Suprapubic skin (tissue), 4 donors: ENCODE measurements at places on chromosomes 6 and 20. TPM values are rescaled to one million over a fixed set of nuclear protein-coding genes. Genes with fewer than 3 reads are reported as not detected.

The OR2H2 gene
- total RNA-seq = not detected

The SLCO4A1 gene
- total RNA-seq = 52.1 TPM

The TFAP2A gene
- 86.8 TPM for total RNA-seq

The OR2H1 gene
- not detected for total RNA-seq

DNA sequence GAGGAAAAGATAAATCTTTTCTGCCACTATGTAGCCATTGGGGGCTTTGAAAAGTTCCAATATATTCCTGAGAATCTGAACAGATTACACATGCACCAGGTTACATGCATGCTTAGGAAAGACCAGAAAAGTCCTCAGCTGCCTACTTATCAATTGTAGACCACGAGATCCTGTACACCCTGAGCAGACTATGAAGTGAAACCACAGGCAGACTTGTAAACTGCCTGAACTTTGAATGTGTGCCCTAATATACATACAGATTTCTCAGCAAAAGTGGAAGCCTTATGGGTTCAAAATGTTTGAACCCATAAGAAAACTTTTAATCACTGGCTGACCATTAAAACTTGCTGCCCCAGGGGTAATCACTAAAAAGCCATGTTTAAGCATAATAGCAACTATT lies 273.5 kb upstream of the RUNX2 start:
- H3K4me1 ChIP-seq = no peaks in the 10 kb centered on the region
- no peak overlapping the region for H3K27ac ChIP-seq
- H3K27me3 ChIP-seq = no peaks in the 10 kb centered on the region
- H3K4me3 ChIP-seq = no peak overlapping the region

GRCh38 chr6:127341471-127342202 lies 1.8 kb downstream of the ECHDC1 start:
- no peak for DNase-seq
- H3K27ac ChIP-seq = no peak overlapping the region
- peaks cover 36% of the 10 kb centered on the region for H3K4me1 ChIP-seq

GRCh38 chr6:105691971-105692370 lies 289.1 kb upstream of the PREP start:
- H3K27me3 ChIP-seq = no peaks in the 10 kb centered on the region
- no peak for DNase-seq
- H3K4me3 ChIP-seq = no peak overlapping the region
- H3K27ac ChIP-seq = no peak overlapping the region
- H3K4me1 ChIP-seq = peaks cover 10% of the 10 kb centered on the region

DNA sequence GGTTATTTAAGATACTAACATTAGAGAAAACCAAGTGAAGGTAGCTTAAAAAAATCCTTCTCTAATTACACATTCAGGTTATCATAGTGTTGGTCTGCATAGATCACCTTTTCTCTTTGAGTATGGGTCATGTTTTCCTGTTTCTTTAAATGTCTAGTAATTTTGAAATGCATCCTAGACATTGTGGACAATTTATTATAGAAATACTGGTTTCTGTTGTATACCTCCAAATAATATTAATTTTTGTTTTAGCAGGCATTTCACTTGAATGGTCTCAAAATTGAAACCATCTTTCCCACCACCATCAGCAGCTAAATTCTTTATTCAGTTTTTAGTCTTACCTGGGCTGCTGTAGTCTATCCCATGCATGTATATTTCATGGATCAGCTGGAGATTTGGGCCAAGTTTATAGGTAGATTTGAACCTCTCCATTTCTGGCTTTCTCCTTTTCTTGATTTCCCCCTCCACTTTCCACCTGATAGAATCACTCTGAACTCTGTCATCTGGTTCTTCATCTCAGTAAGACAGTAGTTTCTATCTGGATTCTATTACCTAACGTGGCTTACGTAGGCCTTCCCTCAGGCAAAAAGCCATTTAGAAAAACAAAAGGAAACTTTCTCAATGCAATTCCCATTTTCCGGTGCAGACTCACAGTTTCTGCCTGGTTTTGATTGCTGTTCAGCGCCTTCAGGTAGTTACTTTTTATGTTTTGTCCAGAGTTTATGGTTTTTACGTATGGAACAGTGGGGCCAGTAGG lies 52.3 kb downstream of the ZFAND3 start:
- no peak overlapping the region for H3K27ac ChIP-seq
- no peaks in the 10 kb centered on the region for H3K27me3 ChIP-seq

- H3K4me1 ChIP-seq = peaks cover 26% of the 10 kb centered on the region
- H3K27me3 ChIP-seq = peaks cover 61% of the 10 kb centered on the region
- no peak overlapping the region for H3K27ac ChIP-seq
These were observed 3.2 kb downstream of the GRIK2 start for GRCh38 chr6:101396548-101397173.

DNA sequence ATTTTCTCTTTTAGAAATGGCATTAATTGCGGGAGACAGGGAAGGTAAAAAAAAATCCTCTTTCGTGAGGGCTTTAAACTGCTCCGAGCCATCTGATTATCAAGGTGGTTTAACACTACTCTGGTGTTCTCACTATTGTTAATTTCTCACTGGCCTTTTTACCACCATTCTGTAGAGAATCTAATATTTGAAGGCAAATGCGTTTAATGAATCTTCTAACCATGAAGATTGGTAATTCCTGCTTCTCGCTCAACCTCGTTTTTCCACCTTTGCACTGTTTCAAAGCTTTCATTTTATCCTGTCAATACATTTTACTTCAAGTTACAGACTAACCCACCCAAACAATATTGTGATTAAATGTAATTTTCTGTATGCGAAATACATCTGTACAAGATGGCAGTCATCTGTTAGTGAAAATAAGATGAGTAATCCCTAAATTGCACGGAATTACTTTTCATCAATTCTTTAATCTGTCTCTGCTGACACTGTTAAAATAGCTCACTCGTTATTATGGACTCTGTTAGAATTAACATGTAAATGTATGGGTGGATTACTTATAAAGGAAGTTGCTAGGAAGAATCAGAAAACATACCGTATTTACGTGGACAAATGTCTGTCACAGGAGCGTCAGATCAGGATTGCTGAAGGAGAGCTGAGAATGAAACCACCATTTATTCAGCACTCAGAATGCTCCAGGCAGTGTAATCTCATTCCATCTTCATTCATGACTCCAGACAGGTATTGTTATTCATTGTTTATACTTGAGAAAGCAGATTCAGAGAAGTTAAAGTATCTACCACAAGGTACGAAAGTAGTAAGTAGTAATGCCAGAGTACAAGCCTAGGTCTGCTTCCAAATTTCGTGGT lies 1.1 kb upstream of the LCA5 start:
- DNase-seq = no peak
- no peaks in the 10 kb centered on the region for H3K27me3 ChIP-seq
- no peaks in the 10 kb centered on the region for H3K36me3 ChIP-seq
- H3K4me3 ChIP-seq = peak overlapping the region; percentile 85
- H3K27ac ChIP-seq = peak overlapping the region; percentile 95

- no peaks in the 10 kb centered on the region for H3K4me1 ChIP-seq
- H3K27ac ChIP-seq = no peak overlapping the region
- no peak for DNase-seq
These were observed 564.4 kb downstream of the HAO1 start for GRCh38 chr20:7375905-7376304.

DNA sequence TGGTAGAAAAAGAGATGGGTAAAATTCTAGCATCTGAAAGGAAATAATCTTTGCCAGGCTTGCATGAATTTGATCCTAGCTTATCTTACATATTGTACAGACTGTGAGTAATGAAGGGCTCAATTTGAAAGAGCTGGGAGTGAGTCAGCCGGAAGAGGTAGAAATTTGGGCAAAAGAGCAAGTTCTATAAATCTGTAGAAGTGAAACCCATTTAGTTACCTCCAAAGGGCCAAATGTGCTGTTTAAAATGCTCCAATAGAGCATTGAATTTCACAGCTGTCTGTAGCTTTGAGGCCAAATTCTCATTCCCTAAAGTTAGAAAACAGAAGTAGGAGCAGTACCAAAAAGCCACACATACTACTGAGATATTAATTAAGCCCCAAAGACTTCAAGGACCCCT lies 466.1 kb downstream of the BTBD3 start:
- H3K27ac ChIP-seq = no peak overlapping the region
- H3K27me3 ChIP-seq = no peaks in the 10 kb centered on the region
- no peaks in the 10 kb centered on the region for H3K4me1 ChIP-seq

DNA sequence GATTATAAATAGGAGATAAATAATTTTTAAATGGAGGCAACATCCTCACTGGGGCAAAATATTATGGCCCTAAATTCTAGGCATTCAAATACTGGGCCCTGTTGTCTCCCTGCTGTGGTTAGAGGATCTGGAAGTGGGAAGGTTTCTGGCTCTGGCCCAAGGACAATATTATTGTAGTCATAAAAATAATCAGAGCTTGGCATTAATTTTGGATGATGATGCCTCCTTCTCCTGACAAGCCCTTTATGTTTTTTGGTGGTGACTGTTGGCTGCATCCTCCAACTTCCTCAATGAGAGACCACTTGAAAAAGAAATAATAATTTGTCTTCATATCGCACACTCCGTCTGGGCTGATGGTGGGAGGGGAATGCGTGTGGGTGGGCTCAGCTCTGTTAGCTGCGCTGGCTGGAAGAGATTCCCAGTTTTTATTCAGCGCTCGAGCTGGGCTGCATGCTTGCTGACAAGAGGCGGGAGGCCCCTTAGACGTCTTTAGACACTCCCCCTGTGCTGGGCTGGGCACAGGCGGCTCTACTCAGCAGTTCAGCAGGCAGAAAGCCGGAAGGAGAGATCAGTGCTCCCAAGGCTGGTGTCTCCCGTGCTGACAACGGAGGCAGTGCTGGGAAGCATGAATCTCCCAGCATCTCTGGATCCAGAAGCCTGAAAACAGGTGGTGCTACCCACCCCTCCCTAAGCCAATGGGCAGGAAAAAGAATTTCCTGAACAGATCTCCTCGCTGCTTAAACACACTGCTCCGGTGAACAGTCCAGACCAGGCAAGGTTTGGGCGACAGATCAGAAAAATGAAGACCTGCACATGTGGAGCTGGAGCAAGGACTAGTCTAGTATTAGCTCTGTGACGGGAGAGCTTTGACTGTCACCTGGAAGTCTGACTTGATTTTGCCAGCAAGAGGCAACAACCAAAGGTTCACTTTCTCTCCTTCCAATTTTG lies 97.7 kb downstream of the SYCP2 start:
- peaks cover 6% of the 10 kb centered on the region for H3K27me3 ChIP-seq
- no peaks in the 10 kb centered on the region for H3K36me3 ChIP-seq
- no peak for DNase-seq
- no peak overlapping the region for H3K27ac ChIP-seq
- peaks cover 32% of the 10 kb centered on the region for H3K4me1 ChIP-seq
- peak overlapping the region; percentile 23 for H3K4me3 ChIP-seq

DNA sequence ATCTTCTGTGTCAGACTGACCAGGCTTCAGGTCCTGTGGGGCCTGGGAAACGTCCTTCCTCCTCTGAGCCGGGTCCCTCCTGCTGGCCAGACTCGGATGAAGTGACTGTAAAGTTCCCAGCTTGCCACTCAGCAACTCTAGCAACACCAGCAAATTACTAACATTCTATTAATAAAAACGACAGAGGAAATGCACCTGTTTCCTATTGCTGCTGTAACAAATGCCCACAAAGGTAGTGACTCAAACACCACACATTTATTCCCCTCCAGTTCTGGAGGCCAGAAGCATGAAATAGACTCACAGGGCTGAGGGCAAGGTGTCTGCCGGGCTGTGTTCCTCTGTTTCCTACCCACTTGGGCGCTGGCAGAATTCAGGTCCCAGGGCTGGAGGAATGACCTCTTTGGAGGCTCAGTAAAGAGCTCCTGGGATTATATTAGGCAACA lies 48.8 kb downstream of the CTCFL start:
- peaks cover 5% of the 10 kb centered on the region for H3K4me1 ChIP-seq
- no peak overlapping the region for H3K27ac ChIP-seq

DNA sequence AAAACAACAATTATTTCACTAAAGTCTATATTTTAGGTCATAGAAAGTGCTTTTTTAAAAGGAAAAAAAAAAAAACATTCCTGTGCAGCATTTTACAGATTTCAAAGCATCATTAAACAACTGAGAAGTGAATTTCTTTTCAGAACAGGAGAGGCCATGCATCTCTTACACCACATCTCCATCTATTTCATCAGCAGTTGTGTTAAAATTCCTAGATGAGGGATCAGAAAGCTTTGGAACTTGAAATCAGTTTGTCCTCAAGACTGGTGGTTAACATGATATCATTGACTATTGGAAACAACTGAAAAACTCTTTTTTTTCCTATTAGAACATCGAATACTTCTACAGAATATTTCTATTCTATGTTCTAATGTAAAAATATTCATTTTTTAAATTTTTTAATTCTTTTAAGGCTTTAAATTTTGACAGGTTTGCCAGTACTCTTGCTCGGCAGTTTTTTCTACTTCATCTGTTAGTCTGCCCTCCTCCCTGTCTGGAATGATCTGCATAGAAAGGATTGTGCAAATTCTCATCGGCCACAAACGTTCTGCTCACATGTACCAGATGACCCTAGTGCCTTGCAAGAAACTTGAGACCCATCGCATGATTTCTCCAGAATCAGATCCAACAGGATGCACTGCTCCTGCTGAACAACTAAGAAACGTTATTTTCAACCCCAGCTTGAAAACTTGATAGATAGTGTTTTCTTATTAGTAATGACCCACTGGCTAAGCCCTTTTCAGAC lies 411.0 kb upstream of the AGPAT4 start:
- H3K4me1 ChIP-seq = no peaks in the 10 kb centered on the region
- H3K4me3 ChIP-seq = no peak overlapping the region
- no peak overlapping the region for H3K27ac ChIP-seq
- H3K36me3 ChIP-seq = no peaks in the 10 kb centered on the region
- no peak for DNase-seq

GRCh38 chr6:73299151-73299971 lies 36.4 kb upstream of the KHDC1 start:
- no peaks in the 10 kb centered on the region for H3K36me3 ChIP-seq
- DNase-seq = no peak
- H3K4me1 ChIP-seq = peaks cover 7% of the 10 kb centered on the region
- peak overlapping the region; percentile 32 for H3K4me3 ChIP-seq

DNA sequence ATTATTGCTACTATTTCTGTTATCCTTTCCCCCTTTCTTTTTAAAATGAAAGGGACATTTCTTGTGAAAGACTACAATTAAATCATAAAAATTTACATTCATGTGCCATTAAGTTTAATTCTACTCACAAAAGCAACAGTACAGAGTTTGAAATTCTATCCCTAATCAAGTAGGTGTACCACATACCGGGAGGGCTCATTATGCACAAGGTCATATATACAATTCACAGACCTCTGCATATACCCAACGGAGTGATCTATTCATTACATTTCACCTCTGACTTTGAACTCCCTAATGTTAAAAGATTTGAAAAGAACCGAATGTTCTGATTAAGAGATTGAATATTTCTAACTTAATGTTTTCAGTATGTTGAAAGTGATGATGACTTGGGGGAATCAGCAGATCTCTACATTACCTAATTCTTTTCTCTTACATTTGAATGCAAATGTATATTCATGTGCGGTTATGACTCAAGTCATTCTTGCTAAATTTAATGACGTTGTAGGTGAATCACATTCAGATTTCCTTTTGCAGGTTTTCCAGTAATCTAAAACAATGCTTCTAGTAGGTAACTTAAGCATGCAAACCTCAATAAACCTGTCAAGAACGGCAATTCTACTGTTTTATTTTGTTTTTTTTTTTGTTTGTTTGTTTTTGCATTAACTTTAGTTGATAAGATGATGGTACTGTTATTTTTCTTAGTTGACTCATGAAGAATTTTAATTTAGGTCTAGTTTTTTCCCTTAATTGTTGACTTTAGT lies 7.3 kb downstream of the EYA4 start:
- no peak overlapping the region for H3K4me3 ChIP-seq
